GM23338 (cell line): ENCODE measurements at places on chromosomes 12 and 14. TPM values are rescaled to one million over a fixed set of nuclear protein-coding genes. Genes with fewer than 3 reads are reported as not detected.

Gene LRTM2
- total RNA-seq, result 0.12 TPM in 1 of 2 replicates, not detected in the other

Gene PZP
- total RNA-seq, result 0.43 TPM in 1 of 2 replicates, not detected in the other

DNA sequence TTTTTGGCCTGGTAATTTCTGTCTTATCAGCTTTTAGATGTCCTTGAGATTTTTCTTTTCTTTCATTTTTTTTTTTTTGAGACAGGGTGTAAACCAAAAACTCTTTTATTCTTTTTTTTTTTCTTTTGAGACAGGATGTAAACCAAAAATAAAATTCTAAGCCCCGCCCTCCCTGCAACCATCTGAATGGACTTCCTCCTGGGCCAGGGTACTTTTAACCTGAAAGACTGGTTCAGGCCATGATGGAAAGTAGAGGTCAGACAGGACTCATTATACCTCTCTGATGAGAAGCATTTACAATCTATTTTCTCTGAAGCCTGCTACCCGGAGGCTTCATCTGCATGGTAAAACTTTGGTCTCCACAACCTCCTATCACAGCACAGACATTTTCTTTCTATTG is 33.5 kb upstream of the TCL1B start:
- DNase-seq, result no peak
- H3K27me3 ChIP-seq, result no peaks in the 10 kb centered on the region
- H3K4me3 ChIP-seq, result no peak overlapping the region
- H3K27ac ChIP-seq, result 0 out of 2 replicates have a peak overlapping the region, but pooled peaks have one; percentile 5
- H3K36me3 ChIP-seq, result no peaks in the 10 kb centered on the region

DNA sequence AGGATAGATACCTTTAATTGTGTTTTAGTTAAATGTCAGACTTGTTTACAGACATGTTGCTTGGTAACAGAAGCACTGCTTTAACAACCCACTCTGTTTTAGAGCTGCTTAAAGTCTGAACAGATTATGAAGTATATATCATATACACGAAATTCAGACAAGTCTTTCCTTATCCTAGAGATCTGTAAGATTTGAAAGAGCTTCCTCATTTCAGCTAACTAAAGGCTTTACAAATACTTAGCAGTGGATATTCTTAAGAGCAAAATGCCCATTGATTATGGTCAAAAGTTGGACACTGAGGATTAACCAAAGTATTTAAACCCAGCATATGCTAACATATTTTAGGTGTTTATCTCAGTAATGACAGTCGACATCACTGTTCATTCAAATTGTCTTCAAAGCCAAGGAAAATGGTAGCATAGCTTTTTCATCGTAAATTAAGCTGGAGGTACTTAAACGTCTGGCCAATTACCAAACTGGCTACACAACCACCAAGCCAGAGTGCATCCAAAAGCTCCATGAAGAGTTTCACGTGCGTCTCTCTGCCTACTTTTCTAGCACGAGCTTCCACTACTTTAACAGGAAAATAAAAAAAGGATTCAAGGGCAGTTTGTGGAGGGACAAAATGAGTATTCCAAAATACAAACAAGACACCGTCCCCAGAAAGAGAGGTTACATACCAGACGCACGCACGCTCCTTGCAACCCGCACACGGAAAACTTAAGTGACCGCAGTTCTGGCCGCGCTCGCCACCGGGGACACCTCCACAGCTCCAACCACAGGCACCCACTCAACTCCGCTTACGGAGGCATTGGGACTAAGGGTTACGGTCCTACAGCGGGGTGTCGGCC is 565 bp downstream of the CEP83 start:
- DNase-seq, result peak; percentile 40
- peak overlapping the region; percentile 89 for H3K4me3 ChIP-seq
- no peaks in the 10 kb centered on the region; the same call in 1 of the 2 replicates for H3K36me3 ChIP-seq

DNA sequence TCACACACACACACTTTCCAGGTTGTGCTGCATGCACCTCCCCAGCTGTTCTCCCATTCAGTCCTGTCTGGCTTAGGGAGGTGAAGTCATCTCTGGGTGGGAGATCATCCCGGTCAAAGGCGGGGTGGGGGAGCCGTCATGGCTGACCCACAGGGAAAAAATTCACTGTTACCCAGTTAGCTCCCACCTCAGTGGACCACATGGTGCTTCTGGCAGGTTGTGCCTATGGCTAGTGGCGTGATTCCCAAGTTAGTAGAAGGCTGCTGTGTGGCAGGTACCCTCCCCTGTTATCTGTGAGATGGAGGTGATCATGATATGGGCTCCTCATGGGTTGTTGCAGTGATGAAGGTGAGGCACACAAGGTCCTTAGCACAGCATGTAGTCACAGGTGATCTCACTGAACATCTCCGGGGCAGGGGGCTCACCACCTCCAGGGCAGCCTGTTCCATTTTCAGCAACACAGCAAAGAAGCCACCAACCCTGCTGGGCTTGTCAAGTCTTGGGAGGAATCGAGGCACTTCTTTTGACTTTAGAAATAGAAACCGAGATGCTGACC is 154.9 kb upstream of the CCND2 start:
- H3K27ac ChIP-seq, result no peak overlapping the region
- no peaks in the 10 kb centered on the region for H3K27me3 ChIP-seq
- H3K4me1 ChIP-seq, result peaks cover 22% of the 10 kb centered on the region
- H3K36me3 ChIP-seq, result no peaks in the 10 kb centered on the region
- DNase-seq, result no peak

- no peak overlapping the region for H3K4me3 ChIP-seq
- H3K4me1 ChIP-seq, result peaks cover 30% of the 10 kb centered on the region
- no peaks in the 10 kb centered on the region for H3K36me3 ChIP-seq
These were observed 50.5 kb upstream of the TMED10 start for GRCh38 chr14:75226755-75227544.

DNA sequence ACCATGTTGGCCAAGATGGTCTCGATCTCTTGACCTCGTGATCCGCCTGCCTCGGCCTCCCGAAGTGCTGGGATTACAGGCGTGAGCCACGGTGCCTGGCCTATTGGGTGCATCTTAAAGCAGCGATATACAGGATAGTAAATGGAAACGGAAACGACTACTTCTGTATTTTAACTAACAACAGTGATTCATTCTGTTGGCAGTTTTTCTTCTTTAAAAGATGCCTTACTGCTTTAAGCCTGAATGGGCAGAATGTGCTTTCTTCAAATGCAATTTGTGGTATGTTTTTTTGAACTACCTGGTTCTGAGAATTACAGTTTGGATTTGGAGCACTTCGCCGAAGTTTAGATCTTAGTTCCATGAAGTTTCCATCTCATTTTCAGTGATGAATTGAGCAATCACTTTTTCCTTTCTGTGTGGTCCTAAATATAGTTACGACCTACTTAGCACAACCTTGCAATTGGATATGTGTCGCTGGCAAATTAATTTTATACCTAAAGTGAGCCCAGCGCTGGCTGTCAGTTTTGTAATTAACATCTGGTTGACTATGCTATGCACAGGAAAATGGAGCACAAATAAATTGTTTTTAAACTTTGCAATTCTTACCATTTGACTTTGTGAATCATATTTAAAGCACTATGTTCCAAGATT is 53.6 kb upstream of the EIF5 start:
- H3K4me3 ChIP-seq, result 0 out of 2 replicates have a peak overlapping the region, but pooled peaks have one; percentile 52
- H3K4me1 ChIP-seq, result peaks cover 22% of the 10 kb centered on the region
- no peak for DNase-seq
- H3K36me3 ChIP-seq, result no peaks in the 10 kb centered on the region
- peaks cover 55% of the 10 kb centered on the region for H3K27me3 ChIP-seq
- H3K27ac ChIP-seq, result no peak overlapping the region

GRCh38 chr12:115295886-115296285 is 611.9 kb upstream of the TBX3 start:
- H3K4me3 ChIP-seq, result no peak overlapping the region
- no peaks in the 10 kb centered on the region for H3K4me1 ChIP-seq
- no peaks in the 10 kb centered on the region for H3K36me3 ChIP-seq

DNA sequence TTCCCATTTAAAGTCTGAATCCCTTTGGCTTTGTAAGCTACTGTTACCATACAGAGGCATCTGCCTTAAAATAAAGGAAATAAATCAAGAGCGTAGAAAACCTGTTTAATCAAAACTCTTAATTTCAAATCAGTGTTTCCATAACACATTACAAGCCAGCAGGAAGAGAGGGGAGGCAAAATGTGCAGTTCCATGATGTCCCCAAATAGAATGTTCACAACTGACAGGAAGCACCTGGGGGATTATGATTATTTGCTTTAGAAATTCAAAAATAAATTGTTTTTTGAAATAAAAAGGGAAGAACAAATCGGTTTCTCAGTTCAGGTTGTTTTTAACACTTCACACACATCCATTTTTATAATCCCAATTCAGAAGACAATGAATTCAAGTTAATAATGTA is 21.4 kb downstream of the SOCS2 start:
- no peak for DNase-seq
- no peaks in the 10 kb centered on the region for H3K36me3 ChIP-seq
- peaks cover 12% of the 10 kb centered on the region for H3K27me3 ChIP-seq
- H3K4me3 ChIP-seq, result no peak overlapping the region
- no peak overlapping the region for H3K27ac ChIP-seq
